ENCODE measurements at places on chromosomes 11 and 22.
A peak's percentile ranks its signal among the peaks of the same experiment; 100 is the strongest.

- no peak for DNase-seq
These were observed 28.1 kb upstream of the BID start for GRCh38 chr22:17802411-17802810.

DNA sequence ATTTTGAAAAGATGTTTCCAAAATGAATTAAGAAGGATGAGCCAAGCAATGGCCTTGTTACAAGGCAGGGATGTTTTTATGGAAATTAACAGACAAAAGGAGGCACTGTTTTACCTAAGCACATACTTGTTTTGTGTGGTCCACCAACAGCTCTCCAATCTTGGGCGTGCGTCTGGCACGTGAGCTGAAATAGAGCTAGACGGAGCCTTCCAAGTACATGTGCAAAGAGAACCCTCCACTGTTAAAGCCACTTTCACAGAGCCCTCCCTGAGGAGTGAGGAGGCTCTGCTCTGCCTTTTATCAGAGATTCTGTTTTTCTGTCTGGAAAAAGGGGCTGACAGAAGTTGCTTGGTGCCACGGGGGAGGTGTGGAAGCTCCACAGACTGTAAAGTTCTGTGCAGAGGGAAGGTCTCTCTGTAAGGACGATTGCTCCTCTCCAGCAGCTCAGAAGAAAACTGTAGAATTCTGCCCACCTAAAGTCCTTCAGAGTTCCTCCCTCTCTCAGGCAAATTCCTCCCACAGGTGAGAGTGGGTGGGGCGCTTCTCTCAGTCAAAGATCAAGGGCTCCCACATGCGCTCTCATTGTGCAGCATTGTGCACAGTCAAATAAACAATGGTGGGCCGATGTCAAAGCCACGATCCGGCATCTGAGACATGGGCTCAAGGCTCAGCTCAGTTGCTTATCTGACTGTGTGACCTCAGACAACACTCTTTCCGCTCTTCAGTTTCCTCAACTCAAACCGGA lies 92.6 kb upstream of the CSNK2A3 start:
- no peak for DNase-seq

GRCh38 chr11:44952082-44952481 lies 1.4 kb upstream of the TP53I11 start:
- no peak for DNase-seq

DNA sequence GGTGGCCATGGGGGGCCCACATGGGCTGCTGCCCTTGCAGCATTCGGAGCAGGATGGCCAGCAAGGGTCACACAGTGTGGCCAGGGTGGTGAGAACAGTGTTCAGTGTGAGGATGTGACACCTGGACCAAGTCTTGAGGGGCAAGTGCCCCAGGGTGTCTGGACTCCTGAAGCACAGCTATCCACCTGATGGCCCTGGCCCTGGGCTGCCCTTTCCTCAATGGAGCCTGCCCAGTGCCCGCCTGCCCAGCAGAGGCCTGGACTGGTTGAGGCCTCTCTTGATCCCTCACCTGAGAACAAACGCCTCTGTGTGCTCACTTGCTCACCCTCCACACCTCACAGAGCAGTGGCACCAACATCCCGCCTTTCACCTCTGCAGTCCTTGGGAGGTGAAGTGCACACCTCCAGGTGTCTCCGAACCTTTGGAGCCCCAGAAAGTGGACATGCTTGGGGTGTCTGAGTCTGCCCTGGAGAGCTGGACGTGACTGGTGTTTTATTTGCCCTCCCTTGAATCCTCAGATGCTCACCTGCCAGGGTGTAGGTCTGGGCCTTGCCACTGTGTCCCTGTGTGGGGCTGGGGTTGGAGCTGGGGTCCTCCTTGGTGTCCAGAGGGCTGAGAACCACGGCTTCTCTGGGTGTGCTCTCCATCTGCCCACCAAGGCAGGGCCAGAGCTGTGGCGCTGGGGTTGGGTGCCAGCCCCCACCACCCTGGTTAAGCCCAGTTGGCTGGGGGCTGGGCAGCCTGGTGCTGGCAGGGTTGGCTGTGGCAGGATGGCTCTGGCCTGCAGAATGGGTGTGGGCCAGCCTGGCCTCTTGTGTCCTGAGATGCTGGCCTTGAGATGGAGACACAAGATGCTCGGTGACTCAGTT lies 3.8 kb upstream of the MUC2 start:
- DNase-seq = no peak

- no peak for DNase-seq
These were observed 6.8 kb upstream of the PIM3 start for GRCh38 chr22:49953680-49954344.

GRCh38 chr11:77724636-77725035 lies 87.0 kb upstream of the CLNS1A start:
- no peak for DNase-seq

DNA sequence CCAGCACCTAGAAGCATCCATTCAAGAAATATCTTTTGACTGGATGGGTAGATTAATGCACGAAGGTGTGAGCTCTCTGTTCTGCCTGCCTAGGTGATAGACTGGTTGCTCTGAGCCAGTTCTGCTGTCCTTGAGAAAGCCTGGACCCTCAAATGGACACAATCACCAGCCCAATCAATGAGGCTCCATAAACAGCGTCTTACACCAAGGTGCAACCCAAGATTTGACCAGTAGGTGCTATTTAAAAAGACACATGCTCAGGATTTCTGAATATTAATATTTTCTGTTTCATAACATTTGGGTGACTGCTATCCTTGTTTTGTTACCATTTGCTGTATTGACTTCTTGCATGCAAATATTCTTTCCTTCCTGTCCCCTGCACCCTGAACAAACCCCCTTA lies 39.0 kb downstream of the PAMR1 start:
- no peak for DNase-seq

GRCh38 chr11:16815047-16815767 lies 76.8 kb downstream of the C11orf58 start:
- no peak for DNase-seq

DNA sequence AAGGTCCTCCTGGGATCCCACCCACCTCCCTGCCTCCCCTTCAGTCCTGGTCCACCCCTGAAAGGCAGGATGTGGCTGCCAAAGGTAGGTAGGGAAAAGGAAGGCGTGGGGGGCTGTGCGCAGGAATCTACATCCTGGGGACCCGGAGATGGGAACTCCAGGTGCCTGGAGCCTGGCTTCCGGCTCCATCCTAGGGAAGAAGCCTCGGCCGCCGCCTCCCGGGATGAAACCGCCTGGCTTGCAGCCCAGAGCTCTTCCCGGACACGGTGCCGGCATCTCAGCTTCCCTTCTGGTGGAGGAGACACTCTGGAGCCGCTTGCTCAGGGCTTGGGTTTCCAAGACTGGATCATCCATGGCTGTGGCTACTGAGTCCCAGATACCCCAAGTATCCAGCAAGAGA lies 33.3 kb upstream of the PDGFB start:
- DNase-seq = no peak

DNA sequence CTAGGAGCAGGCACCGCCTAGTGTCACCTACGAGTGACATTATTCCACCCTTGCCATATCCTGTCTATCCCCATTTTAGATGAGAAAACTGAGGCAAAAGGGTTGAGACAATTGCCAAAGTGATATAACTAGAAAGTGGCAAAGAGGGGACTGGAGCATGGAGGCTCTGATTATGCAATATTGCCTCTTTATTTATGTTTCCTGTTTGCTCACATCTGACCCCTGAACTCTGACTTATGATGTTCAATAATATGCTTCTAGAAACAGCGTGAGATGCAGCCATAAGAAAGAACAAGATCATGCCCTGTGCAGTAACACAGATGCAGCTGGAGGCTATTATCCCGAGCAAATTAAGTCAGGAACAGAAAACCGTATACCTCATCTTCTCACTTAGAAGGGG lies 7.7 kb downstream of the ELF5 start:
- no peak for DNase-seq

GRCh38 chr22:41532908-41533825 lies 11.1 kb downstream of the POLR3H start:
- DNase-seq = peak; percentile 55

- no peak for DNase-seq
These were observed 4.5 kb downstream of the FAM118A start for GRCh38 chr22:45314054-45314721.

GRCh38 chr11:119307219-119307618 lies 9.7 kb downstream of the MCAM start:
- no peak for DNase-seq

- DNase-seq = no peak
These were observed 50.9 kb upstream of the UBASH3B start for GRCh38 chr11:122604621-122605020.

DNA sequence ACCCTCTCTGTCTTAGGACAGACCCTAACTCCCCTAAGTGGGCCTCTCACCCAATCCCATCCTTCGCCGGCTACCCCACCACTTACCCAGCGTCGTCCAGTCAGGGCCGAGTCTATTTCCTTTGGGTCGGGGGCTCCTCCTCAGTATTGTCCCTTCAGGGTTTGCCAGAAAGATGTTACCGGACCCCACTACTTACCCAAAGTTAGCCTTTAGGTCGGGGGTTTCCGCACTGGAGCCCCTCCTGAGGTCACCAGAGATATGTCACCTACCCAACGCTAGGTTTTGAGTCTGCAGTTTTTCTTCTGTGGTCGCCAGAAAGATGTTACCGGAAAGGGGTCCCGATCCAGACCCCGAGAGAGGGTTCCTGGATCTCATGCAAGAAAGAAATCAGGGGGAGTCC lies 17.9 kb upstream of the B4GALNT4 start:
- no peak for DNase-seq

GRCh38 chr11:70556884-70557741 lies 158.8 kb downstream of the CTTN start:
- no peak for DNase-seq

DNA sequence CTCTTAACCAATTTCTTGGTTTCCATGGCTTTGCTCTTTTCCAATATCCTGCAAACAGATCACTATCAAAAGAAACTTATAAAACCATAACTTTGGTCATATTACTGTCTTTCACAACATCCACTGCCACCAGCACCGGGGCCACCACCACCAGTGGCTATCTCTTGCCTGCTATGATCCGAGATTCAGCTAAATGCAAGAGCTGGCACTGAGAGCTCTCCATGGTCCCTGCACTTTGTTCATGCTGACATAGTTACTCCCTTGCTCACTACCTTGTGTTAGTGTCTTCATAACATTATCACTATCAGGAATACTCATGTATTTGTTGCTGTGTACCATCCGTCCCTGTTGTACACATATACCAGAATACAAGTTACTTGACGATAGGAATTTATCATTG lies 299.0 kb downstream of the ETS1 start:
- DNase-seq = no peak

DNA sequence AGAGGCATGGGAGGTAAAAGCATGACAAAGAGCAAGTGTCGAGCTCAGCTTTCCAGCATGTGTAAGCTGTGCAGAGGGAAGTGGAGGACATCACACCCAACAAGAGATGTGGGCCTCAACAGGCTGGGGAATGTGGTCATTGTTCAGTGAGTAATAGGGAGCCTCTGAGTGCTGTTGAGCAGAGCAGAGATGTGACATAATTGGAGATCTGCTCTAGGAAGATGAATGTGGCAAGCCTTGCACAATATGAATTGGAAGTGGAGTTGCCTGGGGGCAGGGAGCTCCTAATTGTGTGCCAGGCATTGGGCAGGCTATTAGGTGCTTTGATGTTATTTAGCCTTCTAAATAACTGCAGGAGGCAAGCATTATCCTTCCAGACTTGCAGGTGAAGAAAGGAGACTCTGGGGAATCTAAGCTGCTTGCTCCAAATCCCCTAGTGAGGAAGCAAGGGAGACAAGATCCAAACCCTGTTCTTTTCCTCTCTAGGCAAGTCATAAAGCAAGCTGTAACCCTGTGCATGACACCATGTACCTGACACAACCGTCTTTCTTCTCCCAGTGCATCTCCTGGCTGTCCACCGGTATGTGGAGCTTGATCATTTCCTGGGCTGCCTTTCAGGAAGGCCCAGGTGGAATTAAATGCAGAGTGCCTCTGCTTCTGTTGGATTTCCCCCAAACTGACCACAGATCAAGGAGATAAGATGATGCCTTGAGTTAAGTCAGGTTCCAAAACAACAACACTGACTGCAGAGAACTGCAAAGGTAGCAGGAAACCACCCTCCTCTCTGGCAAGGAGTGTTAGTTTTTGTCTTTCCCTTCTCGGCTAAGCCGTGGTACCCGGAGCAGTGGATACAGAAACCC lies 221.4 kb downstream of the TENM4 start:
- DNase-seq = no peak

DNA sequence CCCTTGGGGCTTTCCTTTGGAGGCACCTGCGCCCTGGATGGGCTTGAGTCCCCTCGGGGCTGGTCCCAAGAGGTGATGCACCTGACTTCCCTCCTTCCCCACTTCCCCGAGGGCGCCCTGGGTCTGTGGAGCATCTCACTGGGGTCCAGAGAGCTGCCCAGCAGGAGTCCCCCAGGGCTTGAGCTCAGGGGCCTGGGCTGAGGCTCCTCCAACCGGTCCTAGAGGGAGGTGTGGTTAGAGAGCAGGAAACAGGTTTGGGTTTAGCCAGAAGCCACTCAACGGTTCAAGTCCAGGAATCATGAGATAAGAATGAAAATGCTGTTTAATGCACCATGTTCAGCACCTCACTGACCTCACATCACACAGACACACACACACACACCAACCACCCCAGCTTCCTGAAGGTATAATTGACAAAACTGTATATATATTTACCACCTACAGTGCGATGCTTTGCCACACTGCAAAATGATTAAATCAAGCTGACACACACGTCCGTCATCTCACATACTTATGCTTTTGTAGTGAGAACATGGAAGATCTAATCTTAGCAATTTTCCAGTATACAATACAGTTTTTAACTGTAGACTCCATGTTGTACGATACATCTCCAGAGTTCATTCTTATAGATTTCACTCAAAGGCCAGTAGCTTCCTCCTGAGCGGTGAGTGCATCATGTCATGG lies 628 bp upstream of the IGLL1 start:
- no peak for DNase-seq

GRCh38 chr11:76807206-76807875 lies 24.2 kb downstream of the TSKU start:
- peak; percentile 49 for DNase-seq

DNA sequence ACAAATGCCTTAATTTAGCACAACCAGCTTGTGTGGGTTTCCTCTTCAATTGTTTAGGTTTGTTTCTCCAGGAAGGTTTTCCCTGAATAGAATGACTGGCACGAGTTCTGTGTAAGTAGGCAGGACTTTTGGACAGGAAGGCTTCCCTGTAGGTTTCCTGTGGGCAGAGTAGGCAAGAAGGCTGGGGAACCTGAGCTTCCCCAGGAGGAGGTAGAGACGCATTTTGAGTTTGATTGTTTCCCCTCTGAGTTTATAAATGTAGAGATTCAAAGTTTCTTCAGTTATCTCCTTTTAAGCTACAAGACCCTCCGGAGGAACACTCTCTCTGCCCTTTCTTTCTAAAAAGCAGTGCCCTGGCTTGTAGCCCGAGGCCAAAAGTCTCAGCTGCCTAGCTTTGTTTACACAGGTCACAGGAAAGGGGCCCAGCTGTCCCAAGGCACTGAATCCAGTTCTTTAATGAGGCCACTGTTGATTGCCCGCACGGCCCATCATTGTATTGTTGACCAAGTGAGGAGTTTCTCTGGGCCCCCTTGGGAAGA lies 66.6 kb upstream of the RDX start:
- no peak for DNase-seq

DNA sequence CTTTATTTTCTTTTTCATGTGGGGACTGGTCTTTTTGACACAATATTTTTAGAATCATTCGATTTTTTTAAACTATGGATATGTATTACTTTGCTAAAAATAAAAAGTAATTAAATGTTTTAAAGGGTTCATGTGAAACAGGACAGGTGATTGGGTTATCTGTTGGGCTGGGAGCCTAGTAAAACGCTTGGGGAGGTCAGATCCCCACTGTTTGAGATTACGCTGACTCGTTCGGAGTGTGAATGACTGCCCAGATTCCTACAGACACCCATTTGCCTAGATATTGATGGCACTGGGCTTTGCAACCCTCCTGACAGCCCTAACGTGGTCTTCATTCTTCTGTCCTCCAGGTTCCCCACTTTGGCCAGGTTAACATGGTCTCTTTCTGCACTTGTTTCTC lies 62.9 kb upstream of the UBASH3B start:
- no peak for DNase-seq

Data from effector CD8-positive, alpha-beta T cell (primary cell).